Pulmonary artery endothelial cell (primary cell): ENCODE measurements at places on chromosomes 6 and 20.

DNA sequence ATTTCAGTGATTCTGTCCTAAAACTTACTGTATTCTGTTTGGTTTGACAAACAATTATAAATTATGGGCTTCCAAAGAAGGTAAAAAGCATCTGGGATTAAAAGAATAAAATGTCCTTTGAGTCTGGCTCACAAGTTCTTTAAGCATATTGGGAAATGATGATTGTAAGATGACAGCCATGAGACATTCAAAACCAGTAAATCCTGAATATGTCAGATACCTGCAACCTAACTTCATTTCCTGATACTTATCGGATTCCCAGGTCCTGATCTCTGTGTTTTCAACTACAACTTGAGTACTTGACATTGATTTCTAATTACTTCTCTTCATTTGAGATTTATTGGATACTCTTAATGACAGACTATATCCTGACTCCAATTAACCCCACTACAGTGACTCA is 446.6 kb downstream of the GRIK2 start:
- no peak for DNase-seq

DNA sequence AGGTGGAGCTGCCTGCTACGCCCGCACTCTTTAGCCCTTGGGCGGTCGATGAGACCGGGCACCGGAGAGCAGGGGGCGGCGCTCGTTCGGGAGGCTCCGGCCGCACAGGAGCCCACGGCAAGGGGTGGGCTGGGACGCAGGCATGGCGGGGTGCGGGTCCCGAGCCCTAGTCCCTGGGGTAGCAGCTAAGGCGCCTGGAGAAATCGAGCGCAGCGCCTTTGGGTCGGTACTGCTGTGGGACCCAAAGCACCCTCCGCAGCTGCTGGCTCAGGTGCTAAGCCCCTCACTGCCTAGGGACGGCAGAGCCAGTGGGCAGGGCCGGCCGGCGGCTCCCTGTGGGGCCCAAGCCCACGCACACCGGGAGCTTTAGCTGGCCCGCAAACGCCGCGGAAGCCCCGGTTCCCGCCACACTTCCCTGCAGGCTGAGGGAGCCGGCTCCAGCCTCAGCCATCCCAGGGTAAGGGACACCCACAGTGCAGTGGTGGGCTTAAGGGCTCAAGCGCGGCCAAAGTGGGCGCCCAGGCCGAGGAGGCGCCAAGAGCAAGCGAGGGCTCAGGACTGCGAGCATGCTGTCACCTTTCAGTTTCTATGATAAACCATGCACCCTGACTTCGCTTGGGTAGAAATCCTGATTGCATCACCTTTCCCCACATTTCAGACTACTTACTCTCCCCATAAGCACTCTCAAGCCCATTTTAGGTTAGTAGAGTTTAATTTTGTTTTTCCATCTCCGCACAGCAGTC is 52.0 kb downstream of the MYLIP start:
- no peak for DNase-seq

- no peak for DNase-seq
These were observed 24.4 kb downstream of the UST start for GRCh38 chr6:148771212-148771601.

DNA sequence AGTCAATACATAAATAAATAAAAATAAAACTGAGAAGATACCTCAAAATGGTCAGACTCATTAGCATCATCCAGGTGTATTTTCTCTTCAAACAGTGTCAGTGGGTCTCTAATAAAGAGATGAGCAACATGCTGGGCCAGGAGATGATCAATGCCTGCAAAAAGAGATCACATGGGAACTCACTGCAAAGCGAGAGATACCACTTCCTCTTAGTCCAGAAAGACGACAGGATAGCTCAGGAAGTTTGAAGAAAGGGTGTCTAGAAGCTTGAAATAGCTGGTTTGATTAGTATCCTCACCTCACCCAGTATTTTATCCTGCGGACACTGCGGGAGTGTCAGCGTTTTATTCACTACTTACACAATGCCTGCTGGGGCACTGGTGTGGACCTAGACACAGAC is 38.0 kb downstream of the GCLC start:
- no peak for DNase-seq

DNA sequence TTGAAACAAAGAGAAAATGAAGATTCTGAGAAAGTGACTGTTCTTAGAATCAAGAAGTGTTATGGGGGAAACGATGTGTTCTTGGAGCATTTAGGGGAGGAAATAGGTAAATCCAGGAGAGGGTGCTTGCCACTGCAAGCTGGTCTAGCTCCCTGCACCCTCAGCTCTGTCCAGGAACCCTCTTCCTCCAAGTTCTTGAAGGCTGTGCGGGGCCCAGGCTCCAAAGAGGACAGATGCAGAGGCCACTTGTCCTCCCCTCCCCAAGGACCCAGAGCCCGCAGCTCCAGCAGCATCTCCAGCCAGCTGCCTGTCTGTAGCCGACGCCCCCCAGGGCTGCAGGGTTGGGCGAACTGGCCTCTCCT is 87.9 kb downstream of the CDC5L start:
- no peak for DNase-seq

- DNase-seq = no peak
These were observed 38.4 kb downstream of the HS3ST5 start for GRCh38 chr6:114304304-114304887.

DNA sequence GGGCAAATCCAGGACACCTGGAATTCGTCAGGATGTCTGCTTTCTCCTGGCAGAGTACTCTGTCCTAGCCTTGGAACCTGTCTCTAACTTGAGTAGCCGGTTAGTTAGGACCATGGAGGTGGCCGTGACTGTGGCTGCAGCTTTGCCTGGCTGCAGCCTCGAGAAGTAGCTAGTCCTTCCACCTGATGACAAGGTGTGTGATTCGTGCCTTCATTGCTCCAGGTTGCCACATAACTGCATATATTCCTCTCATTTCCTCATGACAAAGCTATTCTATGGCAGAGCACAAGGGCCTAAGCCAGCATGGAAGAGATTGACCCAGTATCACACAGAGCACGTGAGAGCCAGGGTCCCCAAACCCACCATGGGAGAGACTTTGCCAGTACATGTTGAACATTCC is 39.8 kb upstream of the KIF25 start:
- DNase-seq = no peak
